ENCODE measurements at places on chromosomes 6 and 20.

GRCh38 chr6:63790334-63790733, 154.7 kb downstream of the PHF3 start:
- no peak for DNase-seq

- DNase-seq = no peak
These were observed 270.0 kb upstream of the ZFP64 start for GRCh38 chr20:52461582-52461981.

DNA sequence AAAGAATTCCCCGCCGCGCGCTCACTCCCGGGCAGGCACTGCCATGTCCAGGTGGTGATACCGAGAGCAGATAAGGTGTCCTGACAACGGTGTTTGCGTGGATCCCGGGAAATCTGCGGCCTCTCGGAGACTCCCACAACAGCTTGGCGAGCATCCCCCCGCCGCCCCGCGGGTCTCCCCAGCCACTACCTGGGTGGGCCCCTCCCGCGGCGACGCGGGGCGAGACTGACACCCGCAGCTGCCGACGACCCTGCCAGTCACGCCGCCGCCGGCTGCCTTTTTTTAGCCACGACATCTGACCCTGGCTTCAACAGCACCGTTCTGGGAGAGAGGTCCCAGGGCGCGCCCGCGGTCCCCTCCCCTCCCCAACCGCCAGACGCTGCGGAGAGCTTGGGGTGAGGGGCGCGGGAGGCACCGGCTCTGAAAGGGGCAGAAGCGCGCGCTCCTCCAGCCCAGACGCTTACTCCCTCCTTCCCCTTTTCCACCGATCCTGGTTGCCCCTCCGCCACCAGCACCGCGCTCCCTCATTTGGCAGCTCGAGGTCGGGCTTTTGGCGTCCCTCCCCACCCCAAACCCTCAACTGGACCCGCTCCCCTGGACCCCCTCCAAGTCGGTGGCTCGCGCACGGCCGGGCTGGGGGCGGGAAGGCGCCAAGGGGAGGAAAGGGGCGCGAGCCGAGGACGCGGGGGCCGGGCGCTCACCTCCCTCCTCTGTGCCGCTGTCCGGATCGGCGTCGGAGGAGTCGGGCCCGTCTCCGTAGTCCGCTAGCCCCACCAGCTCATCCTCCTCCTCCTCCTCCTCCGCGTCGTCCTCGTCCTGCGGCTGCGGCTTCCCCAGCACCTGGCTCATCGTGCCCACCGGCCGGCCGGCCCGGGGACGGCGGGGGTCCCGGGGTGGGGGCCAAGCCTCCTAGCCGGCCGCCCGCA, 665 bp downstream of the RRAGD start:
- DNase-seq = no peak

DNA sequence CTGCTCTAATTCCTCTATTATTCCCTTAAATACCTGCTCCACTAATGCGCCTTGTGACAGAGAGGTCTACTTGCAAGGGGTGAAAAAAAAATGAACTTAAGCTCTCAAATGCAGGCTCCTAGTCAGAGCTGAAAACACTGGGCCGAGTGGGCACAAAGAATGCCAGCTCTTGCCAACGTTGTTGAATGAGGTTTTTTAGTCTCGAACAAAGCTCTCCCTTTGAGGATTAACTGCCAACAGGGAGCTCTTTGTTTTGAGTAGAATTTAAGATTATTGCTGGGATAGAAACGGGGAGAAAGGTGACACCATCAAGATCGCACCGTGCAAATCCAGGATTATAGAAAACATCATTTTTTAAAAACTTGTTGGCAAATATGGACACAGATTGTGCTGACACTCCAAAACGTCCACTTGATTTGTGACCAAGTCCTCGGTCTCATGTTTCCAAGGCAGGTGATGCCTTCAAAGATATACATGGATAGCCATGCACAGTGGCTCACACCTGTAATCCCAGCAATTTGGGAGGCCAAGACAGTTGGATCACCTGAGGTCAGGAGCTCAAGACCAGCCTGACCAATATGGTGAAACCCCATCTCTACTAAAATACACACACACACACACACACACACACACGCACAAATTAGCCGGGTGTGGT, 163.2 kb downstream of the BMP7 start:
- DNase-seq = no peak

DNA sequence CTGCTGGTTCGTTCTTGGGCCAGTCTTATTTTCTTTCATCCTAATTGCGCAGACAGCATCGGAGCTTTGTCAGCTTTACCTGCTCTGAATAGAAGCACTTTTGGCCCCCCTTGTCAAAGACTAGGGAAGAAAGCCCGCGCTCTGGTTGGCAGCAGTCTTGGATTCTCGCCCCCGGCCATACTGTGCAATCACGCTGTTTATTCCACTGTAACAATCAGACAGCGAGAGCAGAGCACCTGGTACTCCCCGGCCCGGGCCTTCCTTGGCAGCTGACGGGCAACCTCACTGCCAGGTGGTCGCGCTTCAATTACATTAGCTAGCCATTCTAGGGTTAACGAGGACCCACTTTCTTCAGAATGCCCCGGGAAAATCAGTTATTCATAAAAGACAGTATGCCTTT, 72.6 kb downstream of the INSM1 start:
- no peak for DNase-seq

- DNase-seq = no peak
These were observed 238.8 kb upstream of the ECI2 start for GRCh38 chr6:4374216-4374615.

GRCh38 chr6:155201461-155202226, 62.2 kb upstream of the CLDN20 start:
- DNase-seq = no peak

GRCh38 chr6:169839898-169840631, 88.6 kb downstream of the ERMARD start:
- no peak for DNase-seq

GRCh38 chr6:8844968-8845367, 409.6 kb upstream of the SLC35B3 start:
- no peak for DNase-seq

DNA sequence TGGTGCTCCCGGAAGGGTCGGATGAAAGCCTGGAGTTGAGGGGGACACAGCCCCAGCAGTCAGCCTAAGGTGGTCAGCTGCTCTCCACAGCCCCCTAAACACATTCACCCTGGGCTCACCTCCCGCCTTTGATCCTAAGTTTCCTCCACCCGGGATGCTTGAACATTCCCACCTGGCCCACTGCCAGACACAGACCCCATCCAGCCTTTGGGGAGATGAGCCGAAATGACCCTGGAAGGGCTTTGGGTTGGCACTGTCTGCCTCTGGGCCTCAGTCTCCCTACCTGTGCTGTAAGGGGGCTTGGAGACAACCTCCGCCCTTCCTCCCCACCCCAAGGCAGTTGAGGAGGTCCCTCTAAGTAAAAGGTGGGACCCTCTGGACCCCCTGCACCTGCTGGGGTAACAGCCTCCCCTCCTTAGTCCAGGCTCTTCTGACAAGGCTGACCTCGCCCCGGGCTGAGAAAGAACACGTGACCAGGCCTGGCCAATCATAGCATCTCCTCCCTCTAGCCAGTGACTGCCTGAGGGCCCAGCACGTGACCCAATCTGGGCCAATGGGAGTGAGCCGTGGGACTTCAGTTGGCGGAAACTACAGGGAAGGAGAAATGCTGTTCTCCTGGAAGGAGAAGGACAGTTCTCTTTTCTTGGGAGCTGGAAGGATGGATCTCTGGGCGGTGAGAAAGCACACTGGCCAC, 16.9 kb upstream of the UBE2V1 start:
- no peak for DNase-seq

DNA sequence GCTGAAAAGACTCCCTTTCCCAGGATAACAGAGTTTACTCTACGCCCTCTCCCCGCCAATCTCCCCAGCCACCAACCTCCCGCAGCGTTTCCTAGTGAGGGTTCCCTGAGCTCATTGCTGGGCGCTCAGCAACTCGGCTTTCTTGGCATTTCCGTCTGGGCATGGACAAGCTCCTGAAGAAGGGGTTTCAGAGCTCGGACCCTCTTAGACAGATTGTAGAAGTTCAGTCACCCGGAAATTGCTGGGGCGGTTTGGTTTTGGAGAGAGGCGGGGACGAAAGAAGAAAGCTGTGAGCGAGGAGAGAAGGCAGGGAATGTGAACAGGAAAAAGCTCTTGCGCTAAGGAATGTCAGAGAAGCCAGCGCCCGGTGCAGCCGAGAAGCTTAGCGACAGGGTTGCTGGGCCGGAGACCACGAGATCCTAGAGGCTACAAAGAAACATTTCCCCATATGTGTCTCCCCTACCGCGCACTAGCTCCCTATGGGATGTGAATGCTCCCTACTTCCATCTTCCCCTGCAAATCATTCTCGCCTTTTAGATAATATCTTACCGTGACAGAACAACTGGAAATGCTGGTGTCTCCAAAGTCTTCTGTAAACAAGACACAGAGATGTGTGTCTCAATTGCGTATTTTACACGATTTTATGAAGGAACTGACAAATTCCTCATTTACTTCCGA, 15.8 kb downstream of the POM121L2 start:
- DNase-seq = no peak

DNA sequence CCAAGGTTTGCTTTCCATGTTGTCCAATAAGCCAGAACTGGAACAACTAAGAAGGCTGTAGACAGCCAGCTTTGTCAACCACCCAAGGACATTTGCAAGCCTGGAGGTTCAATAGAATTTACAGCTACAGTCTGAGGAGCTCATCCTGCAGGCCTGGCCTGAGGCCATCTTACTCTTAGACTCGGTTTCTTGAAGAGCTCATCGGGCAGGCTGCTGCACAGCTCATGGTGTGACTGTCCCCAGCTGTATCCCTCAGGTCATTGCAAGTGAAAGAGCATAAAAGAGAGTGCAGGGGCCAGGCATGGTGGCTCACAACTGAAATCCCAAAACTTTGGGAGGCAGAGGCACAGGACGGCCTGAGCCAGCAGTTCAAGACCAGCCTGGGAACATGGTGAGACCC, 96.9 kb upstream of the FOXQ1 start:
- no peak for DNase-seq

- no peak for DNase-seq
These were observed 105.0 kb downstream of the PTPRK start for GRCh38 chr6:128415387-128415786.

GRCh38 chr6:10441004-10441654, 26.3 kb upstream of the TFAP2A start:
- DNase-seq = no peak
